Caudate nucleus (tissue), 63 donors: ENCODE measurements at places on chromosomes 3 and 15.
A peak's percentile ranks its signal among the peaks of the same experiment; 100 is the strongest.

- no peak for DNase-seq
Observed at GRCh38 chr15:31266712-31267111, 59.9 kb upstream of the KLF13 start.

DNA sequence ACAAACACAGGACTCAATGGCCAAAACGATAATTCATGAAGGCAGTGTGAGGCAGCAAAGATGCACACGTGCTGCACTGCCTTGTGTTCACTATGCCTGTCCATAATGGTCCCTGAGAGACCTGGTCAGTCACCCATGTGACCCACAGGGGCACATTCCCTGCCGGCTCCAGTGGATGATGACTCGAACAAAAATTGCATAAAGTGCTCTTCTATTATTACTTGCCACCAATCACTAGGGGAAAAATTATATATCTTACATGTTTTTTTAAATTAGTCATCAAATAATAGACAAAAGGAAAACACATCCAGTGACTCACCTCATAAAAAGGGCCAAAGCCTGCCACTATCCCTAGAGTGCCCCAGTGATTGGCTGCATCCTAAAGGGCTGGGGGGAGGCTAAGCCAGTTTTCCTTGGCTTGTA is 47.5 kb downstream of the UBP1 start:
- no peak for DNase-seq

GRCh38 chr15:52392008-52392687 is 96.5 kb upstream of the MYO5C start:
- no peak for DNase-seq

- no peak for DNase-seq
Observed at GRCh38 chr15:101437209-101437608, 52.3 kb downstream of the PCSK6 start.

DNA sequence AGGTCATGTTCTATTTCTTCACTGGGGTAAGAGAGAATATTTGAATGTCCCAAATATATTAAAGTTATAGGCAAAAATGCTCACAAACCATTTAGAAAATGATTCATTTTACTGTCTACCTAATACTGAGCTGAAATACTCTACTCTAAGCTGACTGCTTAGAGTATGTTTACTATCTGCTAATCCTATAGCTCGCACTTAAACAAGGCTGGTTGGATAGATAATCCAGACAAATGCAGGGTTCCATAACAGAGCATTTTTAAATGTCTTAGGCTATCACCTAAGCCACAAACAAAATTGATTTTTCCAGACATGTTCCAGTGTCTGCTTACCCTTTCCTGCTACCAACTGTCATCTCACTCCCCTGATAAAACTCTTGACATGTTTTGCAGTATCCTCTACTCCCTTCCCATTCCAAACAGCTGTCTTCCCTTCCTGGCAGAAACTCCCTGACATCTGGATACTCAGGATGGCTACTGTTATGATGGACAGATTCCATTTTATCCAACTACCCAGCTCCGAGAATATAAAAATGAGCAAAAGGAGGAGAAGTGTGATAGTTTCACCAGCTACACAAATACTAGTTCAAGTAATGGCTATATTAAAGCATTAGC is 1034.7 kb downstream of the FHIT start:
- DNase-seq: no peak

- DNase-seq: no peak
Observed at GRCh38 chr3:184611607-184612281, 50.2 kb downstream of the EPHB3 start.

DNA sequence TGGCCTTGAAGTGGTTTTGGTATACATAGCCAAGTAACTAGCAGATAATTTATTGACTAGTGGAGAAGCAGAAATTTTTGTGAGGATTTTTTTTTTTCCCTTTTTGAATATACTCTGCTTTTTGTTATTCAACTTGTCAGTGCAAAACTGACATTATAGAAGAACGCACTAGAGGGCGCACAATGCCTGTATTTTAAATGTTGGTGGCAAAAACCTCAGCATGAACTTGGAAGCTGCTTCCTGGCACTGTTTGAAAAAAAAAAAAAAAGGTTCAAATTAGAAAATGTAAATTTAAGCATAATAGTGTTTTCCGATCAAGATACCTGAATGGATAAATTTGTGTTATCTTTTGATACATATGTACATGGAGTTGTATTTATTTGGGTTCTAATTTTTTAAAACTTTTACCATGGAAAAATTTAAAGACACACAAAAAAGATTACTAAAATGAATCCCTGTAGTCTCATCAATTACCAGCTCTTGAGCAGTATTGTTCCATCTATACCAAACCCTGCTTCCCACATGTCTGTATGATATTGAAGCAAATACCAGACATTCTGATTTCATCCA is 56.0 kb downstream of the SLC25A26 start:
- peak; percentile 45 for DNase-seq

GRCh38 chr3:193960487-193961274 is 175.3 kb upstream of the HES1 start:
- DNase-seq: no peak

- no peak for DNase-seq
Observed at GRCh38 chr15:72515591-72516389, 41.7 kb downstream of the ARIH1 start.

GRCh38 chr3:30248423-30248822 is 358.0 kb upstream of the TGFBR2 start:
- DNase-seq: no peak

- no peak for DNase-seq
Observed at GRCh38 chr3:126063358-126063965, 20.5 kb downstream of the SLC41A3 start.

DNA sequence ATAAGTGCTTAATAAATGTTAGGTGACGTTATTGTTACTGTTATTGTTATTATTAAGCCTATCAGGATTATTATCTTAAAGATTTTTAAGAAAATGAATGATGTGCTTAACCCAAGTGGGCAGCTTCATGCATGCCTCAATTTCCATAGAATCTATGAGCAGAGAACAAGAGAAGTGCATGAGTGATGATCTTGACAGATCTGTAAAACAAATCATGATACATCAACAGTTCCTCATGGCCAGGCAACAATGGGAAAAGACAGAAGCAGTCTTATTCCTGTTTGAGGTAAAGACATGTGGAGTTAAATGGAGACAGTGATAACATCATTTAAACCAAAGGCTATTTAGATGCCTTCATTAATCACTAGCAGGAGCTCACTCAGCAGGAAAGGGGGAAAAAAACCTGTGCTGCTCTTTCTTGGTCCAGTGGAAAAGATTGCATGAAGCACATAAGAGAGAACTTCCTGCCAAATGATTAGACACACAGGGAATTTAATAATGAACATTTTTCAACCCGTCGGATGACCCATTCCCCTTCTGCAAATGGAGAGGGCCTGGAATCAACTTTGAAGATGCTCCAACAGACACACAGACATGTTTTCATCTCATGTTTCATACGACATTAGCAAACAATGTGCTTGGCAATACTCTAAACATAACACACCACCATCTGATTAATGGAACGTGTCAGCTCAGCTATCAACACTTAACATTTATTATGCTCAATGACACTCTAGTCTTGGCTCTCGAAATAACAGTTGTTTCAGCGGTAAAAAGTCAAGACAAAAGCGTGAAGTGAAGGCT is 212.2 kb upstream of the LRRN1 start:
- no peak for DNase-seq

DNA sequence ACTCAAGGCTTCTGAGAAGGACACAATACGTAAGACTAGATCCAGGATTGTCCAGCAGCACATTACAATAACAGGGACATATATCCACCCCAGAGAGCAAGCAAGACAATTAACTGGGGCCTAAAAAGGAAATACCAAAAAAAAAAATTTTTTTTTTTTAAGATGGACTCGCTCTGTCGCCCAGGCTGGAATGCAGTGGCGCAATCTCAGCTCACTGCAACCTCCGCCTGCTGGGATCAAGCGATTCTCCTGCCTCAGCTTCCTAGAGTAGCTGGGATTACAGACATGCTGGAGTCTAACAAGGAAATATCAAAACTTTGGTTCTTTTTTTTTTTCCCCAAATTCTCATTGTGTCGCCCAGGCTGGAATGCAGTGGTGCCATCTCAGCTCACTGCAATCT is 28.8 kb upstream of the IMPDH2 start:
- no peak for DNase-seq

DNA sequence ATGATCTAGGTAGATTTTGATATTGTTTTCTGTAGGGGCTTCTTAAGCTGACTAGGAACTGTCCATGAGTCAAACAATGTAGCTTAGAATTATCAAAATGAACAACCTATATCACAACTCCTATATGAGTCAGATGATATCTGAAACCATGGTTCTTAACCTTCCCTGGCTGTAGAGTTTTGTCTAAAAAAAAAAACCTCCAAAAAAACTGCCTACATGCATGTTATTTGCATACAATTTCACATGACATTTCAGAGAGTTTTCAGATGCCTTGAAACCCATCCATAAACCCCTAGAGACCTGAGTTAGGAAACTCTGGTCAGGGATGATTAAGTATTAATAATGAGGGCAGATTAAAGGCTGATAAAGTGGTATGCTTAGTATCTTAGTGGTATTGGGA is 157.0 kb downstream of the CHST2 start:
- no peak for DNase-seq

DNA sequence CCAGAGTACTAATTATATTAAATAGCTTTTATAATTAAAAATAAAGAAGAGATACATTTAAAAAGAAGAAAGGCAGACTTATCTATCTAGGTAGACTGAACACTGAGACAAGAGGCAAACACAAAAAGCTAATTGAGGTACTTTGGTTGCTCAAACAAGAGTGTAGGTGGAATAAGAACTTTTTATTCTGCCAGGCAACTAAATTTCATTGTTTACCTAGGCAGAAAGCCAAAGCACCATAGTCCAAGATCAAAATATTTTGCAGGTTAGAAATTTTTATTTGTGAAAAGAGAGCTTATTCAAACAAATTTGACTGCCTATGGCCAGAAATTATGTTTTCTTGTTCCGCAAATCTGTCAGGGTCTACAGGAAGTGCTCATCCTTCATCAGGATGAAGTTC is 499.6 kb upstream of the GBE1 start:
- DNase-seq: no peak

DNA sequence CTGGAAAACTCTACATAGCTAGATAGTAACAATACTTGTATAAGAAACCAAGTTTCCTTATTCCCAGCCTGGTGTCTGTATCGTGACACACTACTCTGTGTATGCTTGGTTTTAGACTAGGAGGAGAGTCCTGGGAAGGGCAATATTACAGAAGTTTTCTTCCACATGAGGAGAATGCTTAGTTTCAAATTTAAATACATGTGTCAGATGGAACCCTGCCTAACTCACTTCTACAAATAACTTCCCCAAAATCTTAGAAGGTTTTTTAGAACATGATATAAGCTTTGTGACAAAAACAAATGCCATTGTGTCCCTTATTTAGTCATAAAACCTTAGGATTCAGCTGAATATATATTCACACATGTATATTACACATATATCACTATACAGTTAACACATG is 7.2 kb upstream of the IL20RB start:
- no peak for DNase-seq

DNA sequence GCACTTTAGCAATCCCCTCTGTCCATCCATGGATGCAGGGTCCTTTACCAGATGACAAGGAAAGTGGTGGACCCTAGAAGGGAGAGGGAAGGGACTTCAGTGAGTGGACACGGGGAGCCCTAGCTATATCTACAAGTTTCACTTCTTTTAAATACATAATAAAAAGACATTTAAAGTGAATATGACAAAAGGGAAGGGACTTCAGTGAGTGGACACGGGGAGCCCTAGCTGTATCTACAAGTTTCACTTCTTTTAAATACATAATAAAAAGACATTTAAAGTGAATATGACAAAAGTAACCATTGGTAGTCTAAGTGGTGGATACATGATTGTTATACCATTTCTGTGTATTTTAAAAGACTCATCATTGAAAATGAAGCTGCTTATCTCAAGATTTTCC is 81.9 kb upstream of the HES1 start:
- DNase-seq: no peak

- DNase-seq: no peak
Observed at GRCh38 chr15:100471933-100472332, 56.8 kb downstream of the CERS3 start.
